ENCODE measurements at places on chromosomes 1 and 21. TPM values are rescaled to one million over a fixed set of nuclear protein-coding genes. Genes with fewer than 3 reads are reported as not detected.

The HAPLN2 gene
- 0.94 TPM for total RNA-seq

The ELF3 gene
- 0.68 TPM for total RNA-seq

The TGFB2 gene
- total RNA-seq = 15.5 TPM

The CCDC181 gene
- 0.48 TPM for total RNA-seq

The TMIGD3 gene
- total RNA-seq = 4.0 TPM

The GSTM1 gene
- total RNA-seq = not detected

The UCHL5 gene
- 26.2 TPM for total RNA-seq

The AMY1C gene
- not detected for total RNA-seq

The MPL gene
- total RNA-seq = 0.52 TPM
